ENCODE measurements at places on chromosomes 12 and 14.

DNA sequence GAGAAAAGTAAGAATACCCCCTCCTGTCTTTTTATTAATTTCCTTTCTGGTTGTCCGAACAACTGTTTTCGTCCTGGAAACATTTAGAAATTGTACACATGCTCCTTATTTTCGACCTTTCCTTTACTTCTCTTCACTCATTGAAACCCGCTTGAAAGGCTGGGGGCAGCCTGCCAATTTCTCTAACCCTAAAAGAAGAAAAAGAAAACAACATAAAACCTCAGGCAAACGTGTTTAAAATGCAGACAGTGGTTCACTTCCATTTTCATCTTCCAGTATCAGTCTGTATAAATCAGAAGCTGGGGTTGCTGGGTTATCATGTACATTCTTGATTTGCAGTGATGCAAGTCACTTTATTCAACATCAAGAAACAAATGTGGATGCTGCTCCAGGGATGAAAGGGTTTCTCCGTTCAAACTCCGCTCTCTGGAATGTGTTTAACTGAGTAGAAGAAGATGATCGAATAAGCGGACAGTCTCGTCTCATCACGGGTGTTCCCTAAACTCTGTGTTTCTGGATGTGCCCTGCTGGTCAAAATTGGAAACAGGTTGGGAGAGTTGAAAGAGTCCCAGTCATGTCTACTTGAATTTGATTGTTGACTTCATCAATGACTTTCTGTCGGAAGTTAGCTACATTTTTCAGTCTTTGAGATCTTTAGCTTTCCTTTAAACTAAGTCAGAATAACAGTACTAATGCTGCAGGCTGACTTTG lies 1042.2 kb downstream of the BCL11B start:
- no peak for DNase-seq

- DNase-seq = no peak
Observed at GRCh38 chr12:104825408-104825807, 132.7 kb downstream of the SLC41A2 start.

DNA sequence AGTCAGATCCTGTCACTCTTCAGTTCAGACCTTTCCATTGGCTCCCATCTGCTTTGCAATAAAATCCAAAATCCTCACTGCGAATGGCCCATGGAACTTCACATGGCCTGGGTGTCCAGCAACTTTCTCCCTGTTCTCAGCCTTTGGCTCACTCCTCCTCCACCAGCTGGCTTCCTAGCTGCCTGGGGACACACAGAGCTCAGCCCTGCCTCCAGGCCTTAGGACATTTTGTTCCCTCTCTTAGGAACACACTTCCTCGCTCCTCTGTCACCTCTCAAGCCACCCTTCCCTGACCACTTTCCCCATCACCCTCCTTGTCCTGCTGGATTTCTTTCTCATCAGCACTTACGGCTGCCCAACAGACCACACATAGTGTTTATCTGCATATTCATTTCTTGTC lies 419.6 kb downstream of the MED13L start:
- no peak for DNase-seq

DNA sequence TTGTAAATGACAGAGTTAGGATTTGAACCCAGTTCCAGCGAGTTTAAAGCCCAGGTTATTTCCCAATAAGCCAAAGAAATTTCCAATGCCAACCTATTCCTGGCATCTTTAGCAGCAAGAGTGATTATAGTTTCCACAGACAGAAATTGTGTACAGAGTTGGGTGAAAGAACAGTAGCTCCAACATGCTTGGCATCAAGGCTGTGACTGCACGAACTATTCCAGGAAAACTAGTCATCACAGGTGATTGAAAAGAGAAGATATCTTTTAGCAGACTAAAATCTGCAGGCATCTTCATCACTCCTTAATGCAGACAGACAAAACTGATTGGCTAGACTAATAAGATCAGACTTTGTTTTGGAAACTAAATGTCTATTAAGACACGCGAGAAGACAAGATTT lies 262.7 kb upstream of the PLEKHG7 start:
- no peak for DNase-seq

DNA sequence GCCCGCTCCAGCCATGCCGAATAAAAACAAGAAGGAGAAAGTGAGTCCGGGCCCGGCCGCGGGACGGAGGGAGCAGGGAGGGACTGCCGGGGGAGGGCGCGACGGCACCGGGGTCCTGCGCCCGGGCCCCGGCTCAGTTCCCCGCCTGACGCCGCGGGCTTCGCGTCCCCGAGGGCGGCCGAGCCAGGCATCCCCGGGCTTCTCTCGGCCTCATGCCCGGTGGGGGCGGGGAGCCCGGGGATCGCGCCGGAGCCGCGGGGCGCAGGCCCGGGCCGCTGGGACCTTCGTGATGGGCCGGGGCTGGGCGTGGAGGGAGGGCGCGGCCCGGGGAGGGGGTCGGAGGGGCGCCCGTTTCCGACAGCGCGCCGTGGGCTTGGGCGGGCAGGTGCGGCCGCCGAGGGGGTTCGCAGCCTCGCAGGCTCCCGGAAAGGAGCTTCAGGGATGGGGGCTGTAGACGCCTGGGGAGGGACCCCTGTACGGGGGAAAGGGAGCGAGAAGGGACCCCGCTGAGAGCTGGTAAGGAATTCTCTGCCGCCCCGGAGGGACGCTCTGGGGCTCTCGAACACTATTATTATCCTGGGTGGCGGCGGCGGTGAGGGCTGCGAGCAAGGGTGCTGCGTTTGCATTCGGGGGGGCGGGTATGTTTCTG lies 496 bp downstream of the PPP2R5C start:
- no peak for DNase-seq

GRCh38 chr14:91119556-91120311 lies 5.9 kb downstream of the DGLUCY start:
- DNase-seq = no peak

DNA sequence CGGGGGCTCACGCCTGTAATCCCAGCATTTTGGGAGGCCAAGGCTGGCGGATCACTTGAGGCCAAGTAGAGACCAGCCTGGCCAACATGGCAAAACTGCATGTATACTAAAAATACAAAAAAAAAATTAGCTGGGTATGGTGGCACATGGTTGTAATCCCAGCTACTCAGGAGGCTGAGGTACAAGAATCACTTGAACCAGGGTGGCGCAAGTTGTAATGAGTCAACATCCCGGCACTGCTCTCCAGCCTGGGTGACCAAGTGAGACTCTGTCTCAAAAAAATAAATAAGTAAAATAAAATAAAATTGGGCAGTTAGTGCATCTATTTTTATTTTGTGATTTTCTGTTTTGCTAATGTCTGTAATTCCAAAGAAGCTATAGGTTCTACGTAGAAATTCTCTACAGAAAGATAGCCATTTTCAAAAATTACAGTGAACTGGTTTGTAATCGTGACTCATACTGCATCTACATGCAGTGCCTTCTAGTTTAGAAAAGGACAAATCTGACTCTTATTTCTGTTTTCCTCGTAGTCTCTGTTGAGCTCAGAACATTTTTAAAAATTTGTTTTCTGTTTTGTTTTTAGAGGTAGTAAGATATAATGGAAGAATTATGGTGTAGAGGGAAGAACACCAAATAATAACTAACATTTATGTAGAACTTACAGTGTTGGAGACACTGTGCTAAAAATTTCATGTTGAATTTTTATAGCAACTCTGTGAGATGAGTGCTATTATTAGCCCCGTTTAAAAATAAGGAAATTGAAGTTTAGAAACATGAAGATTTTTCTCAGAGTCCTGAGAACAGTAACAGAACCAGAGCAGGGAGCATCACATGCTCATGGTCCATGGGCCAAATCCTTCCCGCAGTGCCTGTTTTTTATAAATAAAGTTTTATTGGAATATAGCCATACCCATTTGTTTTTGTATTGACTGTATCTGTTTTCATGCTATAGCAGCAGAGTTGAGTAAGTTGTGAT lies 201.2 kb downstream of the SYNE2 start:
- DNase-seq = no peak

DNA sequence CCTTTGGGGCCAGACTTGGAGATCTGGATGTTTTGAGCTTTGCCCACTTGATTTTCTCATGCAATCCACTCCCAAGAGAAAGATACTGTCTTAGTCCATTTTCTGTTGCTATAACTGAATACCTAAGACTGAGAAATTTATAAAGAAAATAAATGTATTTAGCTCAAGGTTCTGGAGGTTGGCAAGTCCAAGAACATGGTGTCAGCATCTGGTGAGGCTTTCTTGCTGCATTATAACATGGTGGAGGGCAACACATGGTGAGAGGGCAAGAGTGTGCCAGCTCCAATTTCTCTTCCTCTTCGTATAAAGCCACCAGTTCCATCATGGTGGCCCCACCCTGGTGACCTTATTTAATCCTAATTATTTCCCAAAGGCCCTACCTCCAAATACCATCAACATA lies 39.6 kb upstream of the NFKBIA start:
- DNase-seq = no peak

GRCh38 chr12:4251216-4251891 lies 22.2 kb upstream of the CCND2 start:
- DNase-seq = no peak

- no peak for DNase-seq
Observed at GRCh38 chr12:49253033-49253623, 11.8 kb upstream of the TUBA1C start.

DNA sequence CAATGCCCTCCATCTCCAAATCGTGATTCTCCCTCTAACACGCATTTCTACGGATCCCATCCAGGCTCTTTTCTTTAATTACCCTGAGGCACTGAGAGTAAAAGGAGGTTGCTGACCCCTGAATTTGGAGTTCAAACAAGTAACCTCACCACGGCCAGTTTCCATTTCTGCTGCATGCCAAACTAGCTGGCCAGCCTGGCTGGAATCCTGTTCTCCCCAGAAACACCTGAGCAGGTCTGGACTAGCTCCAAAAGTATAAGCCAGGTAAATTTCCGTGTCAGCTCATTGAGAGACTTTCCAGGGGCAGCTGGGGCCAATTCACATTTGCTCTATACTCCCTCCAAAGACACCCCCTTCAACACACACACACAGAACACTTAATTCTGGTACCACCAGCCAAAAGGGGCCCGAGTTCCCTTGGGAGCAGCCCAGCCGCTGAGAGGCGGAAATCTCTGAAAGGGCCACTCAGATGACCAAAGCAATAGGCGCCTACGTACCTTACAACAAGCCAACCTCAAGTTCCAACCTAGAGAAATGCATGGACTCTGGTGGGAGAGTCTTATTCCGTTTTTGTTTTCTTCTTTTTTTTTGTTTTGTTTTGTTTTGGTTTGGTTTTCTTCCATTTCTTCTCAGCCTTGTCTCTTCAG lies 131.4 kb downstream of the NDUFA12 start:
- no peak for DNase-seq

- DNase-seq = no peak
Observed at GRCh38 chr12:46390304-46390703, 17.7 kb upstream of the SLC38A2 start.

GRCh38 chr12:124045671-124046455 lies 72.8 kb downstream of the ZNF664 start:
- peak; percentile 64 for DNase-seq

DNA sequence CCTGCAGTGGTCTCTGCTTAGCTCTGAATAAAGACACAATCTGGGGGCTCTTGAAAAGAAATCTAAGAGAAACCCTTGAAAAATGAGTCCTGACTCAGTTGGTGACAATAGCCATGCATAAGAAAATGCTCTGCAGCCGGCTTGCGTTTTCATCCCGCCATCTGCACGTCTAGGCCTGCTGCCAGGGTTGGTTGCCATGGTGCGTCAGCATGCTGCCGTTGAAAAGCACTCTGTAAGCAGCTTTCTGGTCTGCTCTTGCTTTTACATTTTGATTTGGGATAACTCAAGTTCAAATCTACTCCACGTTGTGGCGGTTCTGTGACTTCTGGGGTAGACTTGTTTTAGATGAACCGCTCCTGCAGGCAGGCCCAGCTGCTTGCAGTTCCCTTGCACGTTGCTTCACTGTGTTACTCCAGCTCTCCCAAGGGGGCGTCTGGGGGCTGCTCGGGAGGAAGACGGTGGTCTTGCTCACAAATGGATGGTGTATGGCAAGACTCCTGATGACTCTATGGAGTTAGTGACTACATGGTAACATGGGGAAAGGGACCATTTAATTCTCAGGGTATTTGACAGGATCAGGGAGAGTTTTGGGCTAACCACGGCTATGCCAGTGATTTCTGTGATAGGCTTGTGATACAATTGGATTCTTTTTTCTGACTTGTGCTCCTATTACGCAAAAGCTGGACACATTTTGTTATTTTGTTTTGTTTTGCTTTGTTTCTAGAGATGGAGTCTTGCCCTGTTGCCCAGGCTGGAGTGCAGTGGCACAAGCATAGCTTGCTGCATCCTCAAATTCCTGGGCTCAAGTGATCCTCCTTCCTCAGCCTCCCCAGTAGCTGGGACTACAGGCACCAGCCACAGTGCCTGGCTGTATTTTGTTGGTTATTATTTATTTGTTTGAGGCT lies 15.8 kb downstream of the WNT5B start:
- DNase-seq = peak; percentile 89

DNA sequence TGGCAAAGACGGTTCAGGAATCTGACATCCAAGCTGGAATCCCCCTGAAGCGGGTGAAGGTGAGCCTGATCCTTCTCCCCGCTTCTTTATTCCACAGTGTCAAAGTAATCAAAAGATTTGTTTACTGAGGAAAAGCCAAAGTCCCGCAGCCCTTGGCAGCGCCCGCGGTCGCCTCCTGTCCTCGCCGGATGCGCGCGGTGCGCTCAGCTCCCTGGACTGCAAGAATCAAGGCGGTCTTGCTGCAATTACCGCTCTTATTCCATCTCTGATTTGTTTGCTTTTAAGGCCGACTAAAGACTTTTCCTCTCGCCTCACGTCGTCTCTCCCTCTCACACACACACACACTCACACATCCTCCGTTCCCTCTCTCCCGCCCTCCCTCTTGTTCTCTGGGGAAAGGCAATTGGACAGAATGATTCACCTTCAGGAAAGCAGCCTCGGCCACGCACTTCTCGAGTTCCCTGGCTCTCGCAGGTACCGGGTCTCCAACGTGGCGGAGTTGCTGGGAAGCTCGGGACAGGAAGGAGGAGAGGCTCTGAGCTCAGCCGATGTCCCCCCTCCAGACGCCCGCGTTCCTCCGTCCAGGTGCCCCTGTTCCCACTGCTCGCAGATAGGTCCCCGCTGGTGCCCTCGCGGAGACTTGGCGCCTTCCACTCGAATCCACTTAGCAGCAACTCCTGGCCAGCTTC lies 68.6 kb upstream of the USP15 start:
- DNase-seq = no peak
